ENCODE measurements at places on chromosomes 6 and 20.

GRCh38 chr6:72446430-72446829 is 175.4 kb upstream of the KCNQ5 start:
- no peak for DNase-seq

DNA sequence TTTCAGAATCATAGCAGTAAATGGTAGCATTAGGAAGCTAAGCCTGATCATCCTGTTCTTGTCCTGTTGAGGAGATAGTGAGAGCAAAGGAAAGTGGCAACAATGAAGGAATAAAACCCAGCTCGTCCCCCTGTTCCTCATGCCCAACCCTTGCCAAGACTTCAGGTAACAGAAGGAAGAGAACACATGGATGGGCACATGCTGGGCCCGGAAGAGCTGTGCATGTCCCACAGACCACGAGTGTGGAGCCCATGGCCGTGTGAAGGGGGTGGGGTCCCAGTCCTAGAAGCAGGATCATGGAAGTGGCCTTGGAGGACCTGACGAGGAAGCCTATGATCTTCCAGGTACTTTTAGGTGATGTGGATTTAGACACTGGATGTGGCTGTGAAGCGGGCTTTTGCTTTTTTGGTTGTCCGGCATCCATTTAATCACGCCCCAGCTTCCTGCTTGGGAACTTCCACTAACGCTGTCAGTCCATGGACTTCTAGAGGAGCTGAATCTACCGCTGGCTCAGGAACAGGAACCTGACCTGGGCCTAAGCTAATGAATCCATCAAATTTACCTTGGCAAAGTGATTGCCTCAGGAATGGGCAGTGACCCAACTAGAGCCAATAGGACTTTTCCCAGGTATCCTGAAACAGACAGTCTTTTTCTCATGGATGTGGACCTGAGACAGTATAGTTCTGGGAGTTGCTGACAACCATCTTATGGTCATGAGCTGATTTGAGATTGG is 79.3 kb upstream of the ARMC2 start:
- DNase-seq: no peak

- no peak for DNase-seq
Observed at GRCh38 chr20:63860325-63861051, 810 bp upstream of the ABHD16B start.

- DNase-seq: no peak
Observed at GRCh38 chr6:52611833-52612232, 35.0 kb upstream of the TRAM2 start.

DNA sequence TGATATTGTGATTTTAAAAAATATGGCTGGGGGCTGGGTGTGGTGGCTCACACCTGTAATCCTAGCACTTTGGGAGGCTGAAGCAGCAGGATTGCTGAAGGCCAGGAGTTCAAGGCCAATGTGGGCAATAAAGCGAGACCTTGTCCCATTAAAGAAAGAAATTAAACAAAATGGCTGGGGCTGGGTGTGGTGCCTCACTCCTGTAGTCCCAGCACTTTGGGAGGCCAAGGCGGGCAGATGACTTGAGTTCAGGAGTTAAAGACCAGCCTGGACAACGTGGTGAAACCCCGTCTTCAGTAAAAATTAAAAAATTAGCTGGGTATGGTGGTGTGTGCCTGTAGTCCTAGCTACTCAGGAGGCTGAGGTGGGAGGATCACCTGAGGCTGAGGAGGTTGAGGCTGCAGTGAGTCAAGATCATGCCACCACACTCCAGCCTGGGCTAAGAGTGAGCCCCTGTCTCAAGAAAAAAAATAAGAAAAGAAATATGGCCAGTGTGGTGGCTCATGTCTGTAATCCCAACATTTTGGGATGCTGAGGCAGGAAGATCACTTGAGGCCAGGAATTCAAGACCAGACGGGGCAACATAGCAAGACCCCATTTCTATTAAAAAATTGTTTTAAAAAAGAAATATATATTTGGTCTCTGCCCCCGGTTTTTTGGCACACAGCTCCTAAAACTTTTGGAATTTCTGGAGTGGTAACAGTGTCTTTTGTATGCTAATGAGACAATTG is 39.8 kb downstream of the SLC17A5 start:
- DNase-seq: no peak

DNA sequence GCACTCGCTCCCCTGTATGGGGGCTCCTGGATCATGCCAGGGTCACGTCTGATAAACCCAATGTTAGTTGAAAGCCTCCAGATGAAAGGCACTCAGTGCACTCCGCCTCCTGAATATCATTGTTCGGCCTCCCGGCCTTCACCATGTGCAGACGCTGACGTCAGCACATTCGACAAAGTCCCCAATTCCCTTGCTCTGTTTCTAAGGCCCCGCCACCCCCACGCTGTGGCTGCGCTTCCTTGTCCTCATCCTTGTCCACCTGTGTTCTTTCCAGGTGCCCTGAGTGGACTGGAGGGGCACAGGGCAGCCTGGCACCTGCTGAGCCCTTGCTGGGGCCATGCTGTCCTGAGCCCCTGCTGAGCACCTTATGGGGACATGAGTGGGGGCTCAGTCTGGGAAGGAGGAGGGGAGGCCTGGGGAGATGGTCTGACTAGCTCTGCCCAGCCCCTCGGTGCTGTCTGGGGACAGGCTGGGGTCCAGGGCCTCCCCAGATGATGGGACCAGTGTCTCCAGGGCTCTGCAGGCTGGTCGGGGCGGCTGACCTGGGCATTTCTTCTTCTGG is 9.8 kb upstream of the BHLHE23 start:
- DNase-seq: no peak

DNA sequence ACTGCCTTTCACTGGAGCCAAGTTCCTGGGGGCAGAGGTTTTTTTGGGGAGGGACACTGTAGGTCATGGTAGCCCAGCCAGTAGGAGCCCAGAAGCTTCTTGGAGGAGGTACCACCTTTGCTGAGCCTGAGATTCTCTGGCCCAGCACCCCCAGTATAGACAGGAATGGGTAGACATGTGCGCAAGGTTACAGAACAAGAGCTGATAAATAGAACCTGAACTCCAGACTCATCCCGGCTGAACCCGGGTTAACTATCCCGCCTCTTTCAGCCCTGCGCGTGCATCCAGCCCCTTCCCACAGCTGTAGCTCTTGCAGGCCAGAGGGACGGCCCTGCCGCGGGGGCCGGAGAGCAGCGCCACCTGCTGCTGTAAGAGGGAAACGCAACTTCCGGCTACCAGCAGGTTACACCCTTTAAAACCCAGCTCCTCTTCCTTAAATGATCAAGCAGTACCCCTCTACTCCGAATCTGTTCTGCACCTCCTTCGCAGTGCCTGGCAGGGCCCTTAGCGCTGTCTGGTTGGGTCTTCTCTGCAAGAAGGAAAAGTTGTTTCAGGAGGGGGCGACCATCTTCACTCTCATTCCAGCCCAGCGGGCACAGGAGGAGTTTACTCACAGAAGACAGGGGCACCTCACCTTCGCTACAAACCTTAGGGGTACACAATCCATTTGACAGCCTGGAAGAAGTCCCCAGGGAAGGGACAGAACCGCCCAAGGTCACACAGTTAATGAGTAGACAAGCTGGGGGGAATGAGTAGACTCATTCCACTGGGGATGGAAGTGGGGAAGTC is 7.5 kb downstream of the SRXN1 start:
- DNase-seq: peak; percentile 65

GRCh38 chr6:2109796-2110195 is 135.6 kb downstream of the GMDS start:
- DNase-seq: no peak

DNA sequence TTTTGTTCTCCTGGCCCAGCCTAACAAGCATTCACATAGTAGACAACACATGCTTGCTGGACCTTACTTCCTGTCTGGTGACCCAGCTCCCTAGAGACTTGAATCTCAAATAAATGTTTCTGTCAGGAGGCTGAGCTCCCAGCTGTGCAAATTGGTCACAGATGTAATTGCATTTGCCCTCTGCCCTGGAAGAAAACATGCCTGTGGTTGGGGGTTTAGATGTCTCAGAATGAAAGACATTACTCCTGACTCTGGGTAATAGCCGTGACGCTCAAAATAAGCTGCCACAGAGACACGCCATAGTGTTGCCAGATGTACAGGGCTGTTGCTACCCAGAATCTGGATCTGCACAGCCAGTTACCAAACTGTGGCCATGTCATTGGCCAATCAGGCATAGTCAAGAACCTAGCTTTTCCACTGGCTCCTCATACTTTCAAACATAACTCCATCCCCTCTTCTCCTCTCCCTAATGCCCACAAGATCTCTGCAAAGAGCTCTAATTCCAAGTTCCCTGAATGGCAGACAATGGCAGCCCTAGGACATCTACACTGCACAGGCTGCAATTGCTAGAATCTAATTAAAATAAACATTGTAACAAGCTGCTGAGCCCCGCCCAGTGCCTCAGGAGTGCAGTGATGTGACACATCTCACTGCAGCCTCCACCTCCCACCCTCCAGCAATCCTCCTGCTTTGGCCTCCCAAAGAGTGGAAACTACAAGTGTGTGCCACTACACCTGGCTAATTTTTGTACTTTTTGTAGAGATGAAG is 32.8 kb upstream of the GMPR start:
- peak; percentile 92 for DNase-seq

DNA sequence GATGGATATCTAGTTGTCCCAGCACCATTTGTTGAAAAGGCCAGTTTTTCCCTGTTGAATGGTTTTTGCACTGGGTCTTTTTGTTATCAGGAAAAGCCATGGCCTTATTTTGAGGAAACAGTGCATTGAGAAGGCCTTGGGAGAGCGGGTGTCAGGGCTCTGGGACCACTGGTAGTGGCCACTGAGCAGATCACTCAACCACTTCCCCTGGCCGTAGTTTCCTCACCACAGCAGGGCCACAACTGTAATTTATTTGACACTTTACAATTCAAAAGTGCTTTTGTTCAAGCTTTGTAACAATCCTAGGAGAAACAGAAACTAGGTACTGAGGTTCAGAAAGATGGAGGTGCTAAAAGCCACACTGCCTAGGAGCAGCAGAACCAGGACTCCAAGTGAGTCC is 281.8 kb downstream of the GMDS start:
- DNase-seq: no peak

GRCh38 chr6:68779366-68779765 is 144.3 kb downstream of the ADGRB3 start:
- DNase-seq: no peak

DNA sequence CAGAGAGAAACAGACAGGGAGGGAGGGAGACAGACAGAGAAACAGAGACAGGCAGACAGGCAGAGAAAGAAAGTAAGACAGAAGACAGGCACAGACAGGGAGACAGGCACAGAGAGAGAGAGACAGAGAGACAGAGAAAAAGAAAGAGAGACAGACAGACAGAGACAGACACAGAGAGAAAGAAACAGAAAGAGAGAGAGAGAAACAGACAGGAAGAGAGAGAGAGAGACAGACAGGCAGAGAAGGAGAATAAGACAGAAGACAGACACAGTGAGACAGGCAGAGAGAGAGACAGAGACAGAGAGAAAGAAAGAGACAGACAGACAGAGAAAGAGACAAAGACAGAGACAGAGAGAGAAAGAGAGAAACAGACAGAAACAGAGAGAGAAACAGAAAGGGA is 754.8 kb upstream of the DEFB115 start:
- DNase-seq: no peak

DNA sequence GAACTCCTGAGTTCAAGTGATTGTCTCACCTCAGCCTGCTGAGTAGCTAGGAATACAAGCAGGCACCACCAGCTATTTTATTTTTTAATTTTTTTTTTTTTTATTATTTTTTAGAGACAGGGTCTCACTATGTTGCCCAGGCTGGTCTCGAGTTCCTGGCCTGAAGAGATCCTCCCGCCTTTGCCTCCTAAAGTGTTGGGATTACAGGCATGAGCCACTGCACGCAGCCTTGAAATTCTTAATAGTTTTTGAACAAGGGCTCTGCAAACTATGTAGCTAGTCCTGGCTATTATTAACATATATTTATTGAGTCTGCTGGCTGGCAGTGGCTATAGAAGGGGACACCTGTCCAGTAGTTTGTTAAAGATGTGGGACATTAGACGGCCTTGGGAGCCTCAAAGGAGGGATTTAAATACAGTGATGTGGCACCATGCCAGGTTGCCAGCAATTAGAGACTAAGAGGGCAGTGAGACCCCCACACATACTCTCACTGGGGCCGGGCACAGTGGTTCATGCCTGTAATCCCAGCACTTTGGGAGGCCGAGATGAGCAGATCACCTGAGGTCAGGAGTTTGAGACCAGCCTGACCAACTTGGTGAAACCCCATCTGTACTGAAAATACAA is 21.1 kb upstream of the TAF8 start:
- no peak for DNase-seq

DNA sequence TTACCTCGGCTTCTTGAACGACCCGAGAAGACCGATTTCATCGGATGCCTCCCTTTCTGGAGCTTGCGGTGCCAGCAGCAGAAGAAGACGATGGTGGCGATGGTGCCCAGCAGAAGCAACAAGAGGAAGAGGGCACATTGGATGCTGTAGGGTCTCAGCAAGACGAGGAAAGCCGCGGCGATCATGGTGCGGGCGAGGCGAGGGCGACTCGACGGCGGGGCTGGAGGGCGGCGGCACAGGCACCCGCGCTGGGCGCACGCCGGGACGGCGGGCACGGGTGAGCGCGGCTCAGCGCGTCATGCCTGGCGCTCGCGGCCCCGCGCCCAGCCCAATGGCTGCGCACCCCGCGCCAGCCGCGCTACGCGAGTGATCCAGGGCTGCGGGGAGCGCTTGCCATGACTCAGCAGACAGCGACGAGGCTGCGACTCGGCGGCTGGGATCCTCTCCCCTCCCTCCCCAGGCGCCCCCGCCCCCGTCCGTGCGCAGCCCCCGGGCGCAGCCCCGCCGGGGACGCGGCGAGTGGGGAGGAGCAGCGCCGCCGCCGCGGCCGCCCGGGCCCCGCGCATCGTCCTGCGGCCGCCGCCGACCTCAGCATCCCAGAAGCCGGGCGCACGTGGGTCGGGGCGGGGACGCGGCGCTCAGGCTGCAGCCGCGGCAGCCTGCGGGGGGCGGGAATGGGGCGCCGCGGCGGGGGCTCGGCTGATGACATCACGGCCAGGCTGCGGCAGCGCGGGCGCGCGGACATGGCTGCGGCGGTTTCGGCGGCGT is at the start of gene BEND6:
BEND6 (plus strand) TSS at position 705 of the 768 bp plus-strand sequence. CDS start 26,704 bp downstream, outside the sequence.
- DNase-seq: peak; percentile 88

DNA sequence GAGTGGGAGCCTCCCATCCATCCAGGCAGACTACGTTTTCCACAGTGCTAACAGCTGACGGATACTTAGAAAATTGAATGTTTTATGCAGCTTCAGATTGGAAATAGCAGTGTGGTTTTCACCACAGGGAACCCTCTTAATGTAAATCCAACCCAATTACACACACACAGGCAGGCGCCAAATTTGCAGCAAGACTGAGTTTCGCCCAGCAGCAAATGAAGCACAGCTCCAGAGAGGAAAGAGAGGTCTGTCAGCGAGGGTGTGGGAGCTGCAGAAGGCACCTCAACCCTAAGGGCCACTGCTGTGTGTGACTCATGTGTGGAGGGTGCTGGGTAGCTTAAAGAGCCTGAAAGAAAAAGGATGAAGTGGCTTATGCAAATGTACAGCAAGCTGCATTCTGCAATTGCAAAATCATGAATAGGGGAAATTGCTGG is 365.7 kb downstream of the MAFB start:
- DNase-seq: no peak

DNA sequence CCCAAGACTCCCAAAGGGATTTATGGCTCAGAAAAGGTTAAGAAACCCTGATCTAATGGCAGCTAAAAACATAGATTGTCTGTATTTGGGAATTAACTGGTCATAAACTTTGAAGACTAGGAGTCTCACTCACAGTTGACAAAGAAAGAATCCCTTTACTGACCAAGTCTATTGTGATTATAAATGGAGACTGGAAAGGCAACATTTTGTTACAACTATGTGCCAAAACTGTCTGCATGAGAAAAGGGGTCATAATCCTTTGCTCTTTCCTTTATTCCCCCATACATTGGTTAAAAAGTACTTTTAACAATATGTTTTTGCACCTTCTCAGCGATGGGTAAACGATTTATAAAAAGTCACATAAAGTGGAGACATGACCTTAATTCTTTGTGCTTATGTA is 206.9 kb upstream of the MAP3K7 start:
- no peak for DNase-seq

All from EL (cell line).